T follicular helper cell (primary cell): ENCODE measurements at places on chromosomes 6 and 20.

GRCh38 chr6:130829333-130829910 is 2.2 kb downstream of the SMLR1 start:
- DNase-seq: no peak

DNA sequence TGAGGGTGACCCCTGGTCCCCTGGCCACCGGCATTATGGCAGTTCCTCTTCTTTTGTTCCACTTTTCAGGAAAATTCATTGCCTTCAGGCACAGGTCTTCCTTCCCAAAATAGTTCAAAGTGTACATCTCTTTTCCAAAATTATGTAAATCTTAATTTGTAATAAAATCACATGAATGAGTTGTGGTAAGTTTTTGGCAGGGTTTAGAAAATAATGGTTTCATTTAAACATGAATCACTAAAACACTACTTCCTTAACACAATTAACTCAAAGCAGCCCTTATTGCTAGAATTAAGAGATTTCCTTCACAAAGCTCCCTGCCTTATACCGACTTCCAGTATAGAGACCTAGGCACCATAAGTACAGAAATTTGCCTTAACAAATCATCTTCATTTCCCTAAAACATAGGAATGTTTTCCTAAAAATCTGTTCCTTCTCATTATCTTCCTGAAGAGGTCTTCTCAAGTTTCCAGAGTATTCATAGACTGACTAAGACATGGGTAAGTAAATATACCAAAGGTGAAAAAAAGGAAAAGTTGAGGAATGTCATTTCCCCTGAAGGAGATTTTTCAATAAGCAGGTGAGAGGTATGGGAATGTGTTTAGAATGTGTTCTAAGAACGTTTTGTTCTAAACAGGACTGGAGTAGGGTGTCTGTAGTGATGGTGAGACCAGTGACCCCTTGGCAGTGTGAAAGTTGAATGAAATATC is 148.2 kb upstream of the CITED2 start:
- no peak for DNase-seq

DNA sequence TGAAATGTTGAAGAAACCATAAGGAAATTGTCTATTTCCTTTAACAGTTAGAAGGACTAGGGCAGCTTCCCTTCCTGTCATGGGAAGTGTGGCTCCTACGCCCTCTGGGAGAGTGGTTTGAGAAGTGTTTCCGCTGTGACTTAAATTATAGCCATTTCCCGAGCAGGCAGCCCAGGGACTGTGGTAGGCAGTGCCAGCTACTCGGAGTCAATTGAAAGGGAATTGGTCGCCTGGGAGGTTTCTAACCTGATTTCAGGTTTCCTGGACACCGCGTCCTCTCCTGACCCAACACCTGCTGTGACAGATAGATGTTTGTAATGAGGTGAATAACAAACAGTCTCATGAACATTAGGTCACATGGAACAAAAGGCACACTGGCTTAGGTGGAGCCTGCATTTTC is 256.1 kb upstream of the PLCB4 start:
- no peak for DNase-seq

DNA sequence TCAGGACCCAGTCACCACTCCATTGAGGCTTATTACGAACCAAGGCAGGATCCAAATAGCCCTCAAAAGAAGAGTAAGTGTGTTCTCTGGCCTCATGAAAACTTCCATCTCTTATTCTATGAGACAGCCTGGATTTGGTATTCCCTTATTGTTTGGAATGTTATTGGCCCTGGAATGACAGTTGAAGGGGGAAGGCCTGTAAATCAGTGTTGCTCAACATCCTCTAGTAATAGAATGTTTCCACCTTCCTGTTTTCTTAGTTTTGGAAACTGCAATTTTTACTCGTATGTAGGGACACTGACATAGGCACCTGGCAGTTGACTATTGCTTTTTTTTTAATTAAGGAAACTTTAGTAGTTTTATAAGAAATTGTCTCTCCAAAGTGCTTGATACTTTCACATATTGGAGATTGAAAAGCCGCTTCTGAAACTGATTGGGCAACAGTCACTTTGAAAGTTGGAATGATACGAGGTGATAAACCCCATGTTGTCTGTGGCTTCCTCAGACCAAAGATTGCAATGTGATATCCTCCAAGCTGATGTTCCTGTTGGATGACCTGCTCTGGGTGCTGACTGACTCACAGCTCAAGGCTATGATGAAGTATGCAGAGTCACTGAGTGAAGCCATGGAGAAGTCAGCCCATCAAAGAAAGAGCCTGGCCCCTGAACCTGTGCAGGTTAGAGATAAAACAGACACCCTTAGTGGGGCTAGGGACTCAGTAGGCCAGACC is 43.1 kb downstream of the BLTP3A start:
- no peak for DNase-seq

DNA sequence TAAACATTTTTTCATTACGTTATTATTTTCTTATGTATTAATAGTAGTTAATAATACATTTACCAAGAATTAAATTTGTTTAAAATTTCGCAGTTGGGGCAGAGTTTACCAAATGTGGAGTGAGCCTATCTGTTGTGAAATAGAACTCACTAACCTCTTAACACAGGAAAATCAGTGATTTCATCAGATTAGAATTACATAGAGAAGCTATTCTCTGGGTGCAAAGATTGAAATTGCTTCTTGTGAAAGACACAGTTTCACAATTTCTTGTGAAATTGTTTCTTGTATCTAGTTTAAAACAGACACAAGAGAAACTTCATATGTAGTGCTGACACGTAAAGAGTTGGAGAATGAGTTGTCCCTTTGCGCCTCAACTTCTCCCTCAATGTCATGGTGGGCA is 69.4 kb upstream of the PRL start:
- no peak for DNase-seq
